ENCODE measurements at places on chromosomes 4 and X. TPM values are rescaled to one million over a fixed set of nuclear protein-coding genes. Genes with fewer than 3 reads are reported as not detected.
A peak's percentile ranks its signal among the peaks of the same experiment; 100 is the strongest.

The GNRHR gene
- total RNA-seq = not detected

The SPIN2A gene
- total RNA-seq = 0.84 TPM

The PWWP3B gene
- total RNA-seq = not detected

The UGT2B15 gene
- not detected for total RNA-seq

DNA sequence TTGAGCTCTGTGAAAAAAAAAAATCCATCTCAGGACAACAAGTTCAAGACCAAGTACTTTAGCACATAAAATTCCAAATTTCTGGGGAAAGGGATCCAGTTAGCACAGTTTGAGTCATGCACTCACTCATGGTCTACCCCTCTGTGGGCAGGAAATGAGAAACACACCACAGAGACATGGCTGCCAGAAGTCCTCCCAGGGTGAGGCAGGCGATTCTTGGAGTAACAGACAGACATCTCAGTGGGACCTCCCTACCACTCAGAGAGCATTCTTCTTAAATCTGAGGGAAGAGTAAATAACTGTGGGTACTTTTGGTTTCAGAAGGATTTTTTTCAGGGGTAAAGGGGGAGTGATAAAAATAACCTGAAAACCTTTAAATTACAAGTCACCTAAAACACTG, 14.1 kb downstream of the CXCL1 start:
- no peak for DNase-seq
- H3K4me3 ChIP-seq = no peak overlapping the region
- H3K27ac ChIP-seq = no peak overlapping the region
- no peaks in the 10 kb centered on the region for H3K27me3 ChIP-seq
- no peaks in the 10 kb centered on the region for H3K36me3 ChIP-seq

GRCh38 chrX:65392284-65392683, 142.3 kb downstream of the LAS1L start:
- no peak for DNase-seq
- no peaks in the 10 kb centered on the region for H3K4me1 ChIP-seq
- H3K36me3 ChIP-seq = no peaks in the 10 kb centered on the region
- H3K4me3 ChIP-seq = no peak overlapping the region
- no peaks in the 10 kb centered on the region for H3K27me3 ChIP-seq

DNA sequence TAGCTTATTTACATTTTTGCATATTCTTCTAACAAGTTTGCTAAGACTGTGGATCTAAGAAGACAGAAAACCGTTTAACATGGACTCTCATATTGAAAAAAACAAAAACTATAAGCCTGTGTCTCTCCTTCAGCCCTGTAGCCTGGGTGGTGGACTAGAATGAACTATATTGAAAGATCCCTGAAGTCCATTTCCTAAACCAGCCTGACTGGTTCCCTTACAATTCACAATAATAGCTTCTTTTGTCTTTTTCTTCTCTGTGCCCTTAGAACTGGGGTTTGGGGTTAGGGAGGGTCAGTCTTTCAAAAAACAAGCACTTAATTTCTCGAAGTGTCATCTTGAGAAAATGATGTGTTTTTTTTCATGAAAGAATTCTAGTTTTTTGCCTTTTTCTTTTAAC, 59.0 kb downstream of the GSTCD start:
- H3K4me1 ChIP-seq = peaks cover 3% of the 10 kb centered on the region
- no peak for DNase-seq
- H3K27me3 ChIP-seq = no peaks in the 10 kb centered on the region
- H3K4me3 ChIP-seq = no peak overlapping the region

DNA sequence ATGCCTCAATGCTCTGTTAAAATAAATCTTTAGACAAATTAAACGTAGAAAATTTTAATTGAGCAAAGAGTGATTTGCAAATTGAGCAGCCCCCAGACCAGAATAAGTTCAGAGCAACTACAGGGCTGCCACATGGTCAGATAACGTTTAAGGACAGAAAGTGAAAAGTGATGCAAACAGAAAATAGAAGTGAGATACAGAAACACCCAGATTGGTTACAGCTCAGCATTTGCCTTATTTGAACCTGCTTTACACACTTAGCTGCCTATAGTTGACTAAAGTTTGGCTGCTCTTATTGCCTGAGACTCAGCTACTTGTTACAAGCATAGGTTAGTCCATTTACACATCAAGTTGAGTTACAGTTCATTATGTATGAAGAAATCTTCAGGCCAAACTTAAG, 1800.8 kb upstream of the PCDH10 start:
- no peaks in the 10 kb centered on the region for H3K36me3 ChIP-seq
- no peak for DNase-seq
- no peak overlapping the region for H3K27ac ChIP-seq

- H3K27ac ChIP-seq = no peak overlapping the region
- peaks cover 1% of the 10 kb centered on the region for H3K4me1 ChIP-seq
- no peaks in the 10 kb centered on the region for H3K36me3 ChIP-seq
- H3K4me3 ChIP-seq = no peak overlapping the region
- DNase-seq = no peak
- peaks cover 5% of the 10 kb centered on the region for H3K27me3 ChIP-seq
Observed at GRCh38 chrX:129534816-129535578, 5.1 kb upstream of the OCRL start.

DNA sequence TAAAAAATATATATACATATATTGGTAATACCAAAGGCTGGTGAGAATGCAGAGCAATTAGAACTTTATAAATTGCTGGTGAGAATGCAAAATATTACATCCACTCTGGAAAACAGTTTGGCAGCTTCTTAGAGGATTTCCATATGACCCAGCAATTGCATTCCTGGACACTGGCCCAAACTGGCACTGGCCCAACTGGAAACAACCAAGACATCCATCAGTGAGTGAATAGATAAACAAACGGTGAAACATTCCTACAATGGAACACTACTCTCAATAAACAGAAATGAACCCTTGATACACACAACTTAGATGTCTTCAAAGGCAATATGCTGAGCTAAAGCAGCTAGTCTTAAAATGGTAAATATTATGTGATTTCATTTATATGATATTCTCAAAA, 524.2 kb downstream of the IQCM start:
- no peak overlapping the region for H3K4me3 ChIP-seq
- no peak for DNase-seq
- H3K4me1 ChIP-seq = no peaks in the 10 kb centered on the region
- no peaks in the 10 kb centered on the region for H3K27me3 ChIP-seq
- no peak overlapping the region for H3K27ac ChIP-seq

DNA sequence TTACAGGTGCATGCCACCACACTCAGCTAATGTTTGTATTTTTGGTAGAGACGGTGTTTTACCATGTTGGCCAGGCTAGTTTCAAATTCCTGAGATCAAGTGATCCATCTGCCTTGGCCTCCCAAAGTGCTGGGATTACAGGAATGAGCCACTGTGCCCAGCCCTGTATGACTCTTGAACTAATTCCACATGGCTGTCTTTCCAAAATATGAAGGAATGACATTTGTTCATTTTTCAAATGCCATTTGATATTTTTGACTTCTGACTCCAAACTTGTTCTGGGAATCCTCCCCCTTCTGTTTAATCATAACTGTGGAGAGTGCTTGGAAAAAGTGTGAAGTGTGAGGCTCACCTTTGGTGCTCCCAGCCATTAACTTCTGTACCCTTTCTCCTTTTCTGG, 119.2 kb downstream of the NHS start:
- H3K36me3 ChIP-seq = no peaks in the 10 kb centered on the region
- H3K27me3 ChIP-seq = no peaks in the 10 kb centered on the region
- no peak for DNase-seq
- no peak overlapping the region for H3K4me3 ChIP-seq
- no peaks in the 10 kb centered on the region for H3K4me1 ChIP-seq

GRCh38 chr4:82360298-82361177, 13.3 kb downstream of the HNRNPD start:
- peaks cover 69% of the 10 kb centered on the region for H3K36me3 ChIP-seq
- no peaks in the 10 kb centered on the region for H3K27me3 ChIP-seq
- peak overlapping the region; percentile 28 for H3K27ac ChIP-seq
- no peak for DNase-seq
- peaks cover 75% of the 10 kb centered on the region for H3K4me1 ChIP-seq
- H3K4me3 ChIP-seq = no peak overlapping the region

DNA sequence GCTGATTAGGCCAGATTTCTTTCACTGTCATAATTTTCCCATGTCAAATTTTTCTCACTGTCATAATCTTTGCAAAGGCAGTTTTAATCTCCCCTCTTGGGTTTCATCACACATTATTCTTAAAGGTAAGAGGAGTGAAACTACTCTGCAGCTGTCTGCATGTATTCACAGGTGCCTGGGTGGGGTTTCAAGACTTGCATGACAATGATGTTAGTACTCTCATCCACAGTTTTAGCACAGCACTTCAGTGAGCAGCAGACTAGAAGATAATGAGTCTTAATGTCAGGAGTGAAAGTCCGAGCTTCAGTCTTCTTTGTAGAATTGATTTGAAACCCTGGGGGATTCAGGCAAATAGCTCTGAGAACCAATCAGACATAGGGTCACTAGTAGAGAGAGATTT, 182.5 kb upstream of the GALNT7 start:
- H3K4me1 ChIP-seq = no peaks in the 10 kb centered on the region
- no peak for DNase-seq
- H3K27ac ChIP-seq = no peak overlapping the region
- no peak overlapping the region for H3K4me3 ChIP-seq
- no peaks in the 10 kb centered on the region for H3K27me3 ChIP-seq

DNA sequence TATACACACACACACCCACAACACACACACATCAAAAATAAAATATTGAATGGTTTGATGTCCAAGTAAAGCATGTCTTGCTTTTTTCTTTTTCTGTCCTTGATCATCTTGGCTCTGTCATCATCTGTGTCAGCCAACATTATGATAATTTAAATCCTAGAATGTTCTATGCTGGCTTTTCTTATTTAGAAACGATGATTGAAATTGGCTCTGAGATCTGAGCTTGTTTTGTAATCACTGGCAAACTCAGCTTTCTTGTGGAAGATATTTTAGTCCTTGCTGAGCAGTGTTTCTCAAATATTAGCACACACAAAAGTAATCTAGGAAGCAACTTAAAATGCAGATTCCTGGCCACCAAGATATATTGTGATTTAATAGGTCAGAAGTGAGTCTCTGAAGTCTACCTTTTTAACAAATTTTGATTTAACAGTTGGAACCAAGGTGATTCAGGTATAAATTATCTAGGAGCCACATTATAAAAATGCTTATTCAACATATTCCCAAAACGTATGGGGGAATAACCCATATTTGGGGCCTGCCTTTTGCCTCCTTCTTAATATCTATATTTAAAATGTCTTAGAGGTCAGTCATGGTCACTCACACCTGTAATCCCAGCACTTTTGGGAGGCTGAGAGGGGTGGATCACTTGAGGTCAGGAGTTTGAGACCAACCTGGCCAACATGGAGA, 24.0 kb upstream of the DSPP start:
- peaks cover 2% of the 10 kb centered on the region for H3K4me1 ChIP-seq
- H3K27ac ChIP-seq = no peak overlapping the region
- no peaks in the 10 kb centered on the region for H3K36me3 ChIP-seq
- no peak overlapping the region for H3K4me3 ChIP-seq

GRCh38 chr4:109499513-109499912, 60.5 kb upstream of the MCUB start:
- peaks cover 1% of the 10 kb centered on the region for H3K4me1 ChIP-seq
- H3K27me3 ChIP-seq = no peaks in the 10 kb centered on the region
- DNase-seq = no peak
- peaks cover 61% of the 10 kb centered on the region for H3K36me3 ChIP-seq
- H3K27ac ChIP-seq = no peak overlapping the region
- H3K4me3 ChIP-seq = no peak overlapping the region

DNA sequence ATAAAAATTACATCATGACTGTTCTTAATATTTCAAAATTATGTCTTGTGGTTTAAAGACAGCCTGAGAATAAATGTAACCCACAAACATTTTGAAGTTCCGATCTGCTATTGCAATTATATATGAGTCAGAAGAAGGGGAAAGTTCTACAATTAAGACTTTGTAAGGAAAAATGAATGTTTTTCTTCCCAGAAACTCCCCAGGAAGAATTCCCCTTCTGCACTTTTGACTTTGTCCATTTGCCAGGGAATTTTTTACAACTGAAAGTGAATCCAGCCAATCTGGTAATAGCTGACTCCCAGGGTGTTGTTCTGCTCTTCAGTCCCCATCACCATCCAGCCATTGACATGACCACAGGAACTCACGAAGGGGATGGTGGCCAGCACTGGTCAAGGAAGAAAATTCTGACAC, 61.6 kb upstream of the NOCT start:
- no peak overlapping the region for H3K4me3 ChIP-seq
- no peak for DNase-seq
- peaks cover 4% of the 10 kb centered on the region for H3K27me3 ChIP-seq

GRCh38 chr4:5460106-5460801, 248.1 kb downstream of the EVC2 start:
- no peaks in the 10 kb centered on the region for H3K27me3 ChIP-seq
- no peaks in the 10 kb centered on the region for H3K4me1 ChIP-seq
- no peak overlapping the region for H3K4me3 ChIP-seq
- H3K27ac ChIP-seq = no peak overlapping the region
- no peaks in the 10 kb centered on the region for H3K36me3 ChIP-seq
- DNase-seq = no peak

DNA sequence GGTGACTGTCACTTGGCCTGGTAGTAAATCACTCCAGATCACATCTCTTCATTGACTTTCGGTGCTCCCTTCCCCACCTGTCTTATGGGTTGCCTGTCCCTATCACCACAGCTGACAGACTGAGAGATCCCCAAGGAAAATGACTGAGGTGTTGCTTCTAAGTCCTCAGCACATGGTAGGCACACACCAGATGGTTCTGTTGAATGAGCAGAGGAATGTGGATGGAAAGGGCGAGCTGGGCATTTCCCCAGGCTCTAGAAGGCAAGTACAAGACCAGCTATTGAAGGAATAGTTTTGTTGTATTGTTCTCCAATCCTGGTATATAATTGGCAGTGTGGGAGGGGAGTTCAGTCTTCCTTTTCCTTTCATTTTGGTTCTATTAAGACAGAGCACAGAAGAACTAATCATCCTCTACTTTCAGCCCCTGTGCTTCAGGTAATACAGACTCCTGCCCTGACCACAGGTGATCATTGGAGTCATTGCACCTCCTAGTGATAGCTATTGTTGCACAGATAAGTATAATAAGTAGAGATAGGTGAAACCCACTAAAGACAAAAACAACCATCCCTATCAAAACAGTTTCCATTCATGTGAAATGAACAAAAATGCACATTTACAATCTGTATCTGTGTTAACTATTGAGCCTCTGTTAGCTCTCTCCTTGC, 158.6 kb downstream of the TRAM1L1 start:
- no peaks in the 10 kb centered on the region for H3K36me3 ChIP-seq
- no peak for DNase-seq
- H3K4me1 ChIP-seq = no peaks in the 10 kb centered on the region
- H3K4me3 ChIP-seq = no peak overlapping the region

GRCh38 chr4:88938138-88938537, 118.8 kb downstream of the FAM13A start:
- no peaks in the 10 kb centered on the region for H3K36me3 ChIP-seq
- no peaks in the 10 kb centered on the region for H3K27me3 ChIP-seq
- peaks cover 6% of the 10 kb centered on the region for H3K4me1 ChIP-seq
- H3K4me3 ChIP-seq = no peak overlapping the region

Data from activated T-helper 2 cell treated with anti-CD3 and anti-CD28 coated beads, Interferon-gamma antibody, Interleukin-2, Interleukin-4, amounts not matched to agents 10 μg/mL and 5 μg/mL and 100 μg/mL, durations not matched to agents 14 hours and 24 hours and 36 hours (primary cell).